ENCODE measurements at places on chromosomes 6 and 20.

- no peak for DNase-seq
Measured at GRCh38 chr20:64051561-64052325, 2.3 kb upstream of the SOX18 start.

DNA sequence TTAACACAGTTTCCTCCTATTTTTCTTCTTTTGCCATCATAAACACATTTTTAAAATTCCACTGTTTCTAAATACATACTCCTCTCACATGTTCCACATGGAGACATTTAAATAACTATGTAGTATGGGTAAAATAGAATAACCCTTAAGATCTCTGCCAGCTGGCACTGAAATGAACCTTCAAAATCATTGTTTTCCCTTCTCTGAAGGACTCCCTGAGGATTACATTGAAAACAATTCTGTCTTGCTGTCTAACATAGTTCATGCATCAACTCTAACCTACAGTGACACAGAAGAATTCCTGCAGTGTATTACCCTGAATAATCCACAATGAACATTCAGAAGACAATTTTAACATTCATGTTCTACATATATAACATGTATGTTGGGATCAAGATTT lies 1361.8 kb upstream of the CITED2 start:
- peak; percentile 10 for DNase-seq

GRCh38 chr20:35307666-35308653 lies 15.7 kb upstream of the FAM83C start:
- peak; percentile 86 for DNase-seq

- DNase-seq: peak; percentile 85
Measured at GRCh38 chr6:35048631-35049083, 92.5 kb downstream of the TCP11 start.

DNA sequence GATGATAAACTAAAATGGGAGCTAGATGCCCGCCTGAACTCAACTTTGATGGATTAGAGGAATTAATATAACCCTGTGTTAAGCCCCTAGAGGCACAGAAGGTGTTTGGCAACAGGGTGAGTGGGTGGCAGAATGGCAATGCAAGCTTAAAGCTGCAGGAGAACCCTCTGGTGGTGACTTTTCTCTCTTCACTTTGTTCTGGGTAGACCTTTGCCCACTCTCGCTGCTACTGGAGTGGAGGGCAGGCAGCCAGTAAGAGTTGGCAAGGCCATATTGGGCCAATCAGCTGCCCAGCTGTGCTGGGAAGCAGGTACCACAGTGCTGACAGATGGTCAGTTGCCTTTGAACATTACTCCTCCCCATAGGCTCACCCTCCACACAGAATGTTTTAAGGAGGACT lies 468.2 kb downstream of the MMUT start:
- DNase-seq: no peak

DNA sequence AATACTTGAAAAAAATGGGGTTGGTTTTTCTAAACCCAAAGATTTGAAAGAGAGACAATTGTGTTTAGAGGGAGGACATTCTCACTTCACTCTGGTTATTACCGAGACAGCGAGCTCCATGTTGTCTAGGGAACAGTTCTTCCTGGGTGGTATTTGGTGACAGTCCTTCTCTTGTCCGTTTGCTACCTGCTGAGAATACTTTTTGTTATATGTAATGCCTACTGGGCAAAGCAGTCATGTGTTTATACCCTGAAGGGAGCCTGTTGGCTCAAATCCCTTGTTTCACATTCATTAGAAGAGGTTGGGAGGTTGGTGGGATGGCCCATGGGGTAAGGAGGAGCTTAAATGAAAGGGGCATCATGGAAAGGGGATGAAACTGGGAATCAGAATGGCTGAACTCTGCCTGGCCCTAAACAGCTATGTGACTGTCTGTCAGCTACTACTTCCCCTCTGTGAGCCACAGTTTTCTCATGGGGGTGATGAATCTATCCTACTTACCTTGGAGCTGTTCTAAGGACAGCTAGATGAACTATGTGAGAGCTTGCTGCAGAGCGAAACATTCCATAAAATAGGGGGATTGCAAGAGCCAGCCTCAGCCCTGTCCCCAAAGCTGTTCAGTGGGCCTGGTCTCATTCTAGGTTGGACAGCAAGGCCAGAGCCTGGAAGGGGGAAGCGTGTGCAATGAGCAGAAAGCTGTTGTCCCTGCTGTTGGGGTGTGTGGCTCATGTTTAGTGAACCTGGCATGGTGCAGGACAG lies 43.5 kb downstream of the FNDC1 start:
- DNase-seq: no peak

DNA sequence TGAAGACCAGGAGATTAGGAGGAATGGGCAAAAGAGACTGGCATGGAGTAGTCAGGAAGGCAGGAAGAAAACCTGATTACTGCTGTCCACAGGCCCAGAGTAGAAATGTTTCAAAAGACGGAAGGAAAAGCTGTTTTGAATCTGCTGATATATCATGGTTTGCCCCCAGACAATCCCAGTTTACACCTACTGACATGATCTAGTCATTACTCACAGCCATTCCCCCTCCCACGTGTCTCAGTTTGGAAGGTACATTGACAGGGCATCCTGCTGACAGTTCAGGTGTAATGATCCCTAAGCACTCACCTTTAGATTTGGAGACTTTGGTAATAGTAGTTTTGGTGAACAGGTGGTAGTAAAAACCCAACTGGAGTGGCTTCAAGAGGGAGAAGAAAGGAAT lies 9.8 kb upstream of the TXNDC5 start:
- DNase-seq: no peak

DNA sequence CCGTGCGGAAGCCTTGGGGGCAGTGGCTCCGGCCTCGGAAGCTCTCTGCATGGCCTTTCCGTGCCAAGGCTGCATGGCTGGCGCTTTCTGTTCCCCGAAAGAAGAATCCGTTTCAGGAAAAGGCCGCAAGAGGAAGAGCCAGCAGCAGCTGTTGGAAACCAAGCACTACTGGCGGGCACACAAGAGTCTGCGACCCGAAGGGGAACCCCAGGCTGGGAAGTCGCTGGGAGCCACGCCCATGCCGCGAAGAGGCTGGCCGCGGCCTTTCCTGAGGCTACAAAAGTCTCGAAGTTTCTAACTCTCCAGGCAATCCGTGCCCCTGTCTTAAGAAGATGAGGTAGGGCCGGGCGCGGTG lies at the start of gene CGAS:
CGAS (minus strand) TSS at position 191 of the 355 bp plus-strand sequence; CDS start at position 75, 116 bp downstream.
- DNase-seq: peak; percentile 59

DNA sequence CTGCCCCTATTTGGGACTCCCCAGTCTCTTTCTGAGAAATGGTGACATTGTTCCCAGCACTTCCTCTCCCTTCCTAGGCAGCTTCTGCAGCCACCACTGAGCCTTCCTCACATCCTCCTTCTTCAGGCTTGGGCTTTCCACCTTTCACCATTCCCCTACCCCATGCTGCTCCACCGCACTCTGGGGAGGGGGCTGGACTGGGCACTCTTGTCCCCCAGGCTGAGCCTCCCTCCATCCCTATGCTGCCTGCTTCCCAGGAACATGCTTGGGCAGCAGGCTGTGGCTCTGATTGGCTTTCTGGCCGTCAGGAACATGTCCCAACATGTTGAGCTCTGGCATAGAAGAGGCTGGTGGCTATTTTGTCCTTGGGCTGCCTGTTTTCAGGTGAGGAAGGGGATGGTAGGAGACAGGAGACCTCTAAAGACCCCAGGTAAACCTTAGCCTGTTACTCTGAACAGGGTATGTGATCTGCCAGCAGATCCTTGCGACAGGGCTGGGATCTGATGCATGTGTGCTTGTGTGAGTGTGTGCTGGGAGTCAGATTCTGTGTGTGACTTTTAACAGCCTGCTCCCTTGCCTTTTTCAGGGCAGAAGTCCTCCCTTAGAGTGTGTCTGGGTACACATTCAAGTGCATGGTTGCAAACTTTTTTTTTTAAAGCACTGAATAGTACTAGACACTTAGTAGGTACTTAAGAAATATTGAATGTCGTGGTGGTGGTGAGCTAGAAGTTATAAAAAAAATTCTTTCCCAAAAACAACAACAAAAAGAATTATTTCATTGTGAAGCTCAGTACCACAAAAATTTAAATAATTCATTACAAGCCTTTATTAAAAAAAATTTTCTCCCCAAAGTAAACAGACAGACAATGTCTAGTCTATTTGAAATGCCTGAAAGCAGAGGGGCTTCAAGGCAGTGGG lies 2.1 kb upstream of the CDKN1A start:
- peak; percentile 65 for DNase-seq

- DNase-seq: peak; percentile 95
Measured at GRCh38 chr6:28269492-28269891, 2.5 kb downstream of the ZSCAN26 start.

DNA sequence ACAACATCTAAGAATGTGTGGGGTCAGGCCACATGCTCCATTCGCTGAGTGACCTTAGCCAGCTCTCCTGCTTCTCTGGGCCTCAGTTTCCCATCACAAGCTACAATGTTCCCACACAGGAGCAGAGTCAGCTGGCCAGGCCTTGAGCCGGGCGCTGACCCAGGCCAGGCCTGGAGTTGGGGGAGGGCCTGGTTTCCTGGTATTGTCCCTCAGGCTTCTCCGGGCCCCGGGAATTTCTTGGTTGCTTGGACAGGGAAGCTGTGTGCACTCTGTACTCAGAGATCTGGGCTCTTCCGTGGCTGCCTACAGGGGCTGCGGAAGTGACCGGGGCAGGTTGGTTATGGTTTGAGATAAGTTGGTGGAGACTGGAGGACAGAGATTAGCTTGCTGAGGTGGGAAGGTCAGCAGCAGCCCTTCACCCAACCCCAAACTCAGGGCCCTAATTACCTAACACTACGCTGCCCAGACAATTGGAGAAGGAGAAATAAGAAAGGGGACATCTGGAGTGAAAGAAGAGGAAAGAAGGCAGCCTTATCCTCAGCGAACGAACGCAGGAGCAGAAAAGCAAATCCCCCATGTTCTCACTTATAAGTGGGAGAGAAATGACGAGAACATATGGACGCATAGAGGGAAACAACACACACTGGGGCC lies 6.2 kb downstream of the TGM2 start:
- no peak for DNase-seq

DNA sequence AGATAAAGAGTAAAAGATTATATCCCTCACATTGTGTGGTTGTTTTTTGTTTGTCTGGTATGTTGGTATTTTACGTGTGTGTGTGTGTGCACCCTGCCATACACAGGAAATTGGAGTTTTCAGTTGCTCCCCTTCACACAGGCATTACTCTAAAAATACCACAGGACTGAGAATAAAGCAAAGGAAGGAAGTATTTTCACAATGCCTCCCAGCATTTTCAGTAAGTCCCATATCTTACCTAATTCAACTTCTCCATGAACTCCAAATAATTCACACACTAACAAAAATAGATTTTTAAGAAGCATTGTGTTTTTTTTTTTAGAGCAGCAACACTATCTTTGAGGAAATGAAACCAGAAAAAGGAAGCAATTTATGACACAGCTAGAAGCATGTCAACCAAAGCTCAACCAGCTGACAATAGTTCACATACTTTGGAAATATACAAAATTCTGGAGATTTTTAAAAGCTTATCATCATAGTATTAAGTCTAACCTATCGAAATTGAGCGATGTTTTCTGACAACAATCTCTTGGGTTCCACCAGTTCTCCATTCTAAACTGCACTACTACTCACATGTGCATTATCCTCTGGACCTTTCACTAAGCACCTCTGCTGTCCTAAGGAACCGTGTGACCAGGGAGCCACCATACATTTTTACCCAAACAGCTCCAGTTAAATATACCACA lies 2.1 kb downstream of the UBE2J1 start:
- DNase-seq: no peak

DNA sequence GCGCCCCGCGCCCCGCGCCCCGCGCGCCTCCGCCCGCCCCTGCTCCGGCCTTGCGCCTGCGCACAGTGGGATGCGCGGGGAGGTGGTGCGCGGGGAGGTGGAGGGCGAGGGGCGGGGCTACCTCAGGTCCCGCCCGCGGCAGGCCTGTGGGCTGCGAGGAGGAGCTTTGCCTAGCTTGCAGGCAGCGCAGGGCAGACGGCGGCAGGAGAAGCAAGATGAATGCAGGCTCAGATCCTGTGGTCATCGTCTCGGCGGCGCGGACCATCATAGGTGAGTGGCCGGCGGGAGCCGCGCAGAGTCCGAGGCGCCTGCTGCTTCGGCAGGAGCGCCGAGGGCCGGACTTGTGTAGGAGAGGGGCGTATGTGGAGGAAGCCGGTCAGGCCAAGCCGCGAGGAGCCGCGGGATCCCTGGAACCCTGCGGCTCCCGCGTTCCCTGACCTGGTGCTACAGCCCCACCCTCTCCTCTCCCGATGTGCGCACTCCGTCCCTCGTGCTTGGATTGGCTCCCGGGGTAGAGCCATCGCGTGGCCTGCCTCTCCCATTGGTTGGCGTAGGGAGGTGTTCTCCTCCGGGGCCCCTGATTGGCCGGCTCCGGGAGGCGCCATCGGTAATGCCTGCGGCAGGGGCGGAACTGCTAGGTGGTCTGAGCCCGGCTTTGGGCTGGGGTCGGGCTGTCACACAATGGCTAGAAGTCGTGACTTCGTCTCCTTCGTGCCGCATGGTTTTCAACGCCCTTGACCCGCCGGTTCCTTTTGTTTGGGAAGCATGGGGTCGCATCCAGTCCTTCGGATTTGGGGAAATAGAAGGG lies at the start of gene ACAT2:
ACAT2 (plus strand) TSS at position 173 of the 808 bp plus-strand sequence; CDS start at position 216, 43 bp downstream.
- peak; percentile 94 for DNase-seq

- no peak for DNase-seq
Measured at GRCh38 chr20:19495905-19496703, 262.0 kb upstream of the RIN2 start.

GRCh38 chr6:7234547-7234946 lies 78.5 kb downstream of the SSR1 start:
- peak; percentile 17 for DNase-seq

DNA sequence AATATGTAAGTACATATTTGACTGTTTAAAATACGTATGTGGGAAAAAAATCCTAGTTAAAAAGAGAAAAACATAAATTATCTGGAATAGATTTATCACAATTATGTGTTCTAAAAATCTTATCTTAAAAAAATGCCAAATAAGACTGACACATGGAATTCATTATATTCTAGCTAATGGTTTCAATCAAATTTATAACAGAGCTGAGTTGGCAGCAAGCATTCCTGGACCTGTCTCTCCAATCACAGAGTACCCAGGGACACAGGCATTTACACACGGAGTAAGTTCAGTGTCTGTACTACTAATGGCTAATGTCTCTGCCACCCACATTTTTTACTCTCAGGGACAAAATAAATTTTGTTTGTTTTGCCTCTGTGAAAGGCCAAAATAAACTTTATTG lies 122.3 kb downstream of the RPS12 start:
- DNase-seq: no peak

DNA sequence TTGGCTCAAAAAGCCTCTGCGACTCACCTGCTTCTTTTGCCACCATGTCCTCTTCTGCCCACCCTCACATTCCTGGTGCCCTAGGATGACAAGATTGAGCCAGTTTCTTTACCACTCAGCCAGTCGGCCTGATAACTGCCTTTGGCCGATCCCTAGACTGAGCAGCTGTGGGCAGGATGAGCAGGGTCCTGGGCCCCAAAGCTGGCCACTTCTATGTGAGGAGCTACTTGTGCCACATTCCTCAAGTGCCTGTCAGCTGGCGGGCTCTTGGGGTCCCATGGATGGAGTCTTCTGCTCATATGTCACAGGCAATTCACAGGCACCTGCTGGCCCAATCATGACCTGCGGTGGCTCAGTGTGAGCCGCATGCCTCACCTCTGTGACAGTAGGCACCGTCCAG lies 16.5 kb downstream of the DYNLRB1 start:
- no peak for DNase-seq

GRCh38 chr20:50372770-50373088 lies 137.5 kb upstream of the PTPN1 start:
- DNase-seq: no peak

- no peak for DNase-seq
Measured at GRCh38 chr6:13229205-13230085, 98.9 kb downstream of the TBC1D7 start.

- DNase-seq: peak; percentile 31
Measured at GRCh38 chr20:58570204-58570859, 55.1 kb upstream of the APCDD1L start.

- DNase-seq: no peak
Measured at GRCh38 chr6:5992551-5993225, 14.0 kb downstream of the NRN1 start.

GRCh38 chr6:151441390-151442166 lies 10.3 kb downstream of the RMND1 start:
- no peak for DNase-seq
